ENCODE measurements at places on chromosomes 4 and X. TPM values are rescaled to one million over a fixed set of nuclear protein-coding genes. Genes with fewer than 3 reads are reported as not detected.

DNA sequence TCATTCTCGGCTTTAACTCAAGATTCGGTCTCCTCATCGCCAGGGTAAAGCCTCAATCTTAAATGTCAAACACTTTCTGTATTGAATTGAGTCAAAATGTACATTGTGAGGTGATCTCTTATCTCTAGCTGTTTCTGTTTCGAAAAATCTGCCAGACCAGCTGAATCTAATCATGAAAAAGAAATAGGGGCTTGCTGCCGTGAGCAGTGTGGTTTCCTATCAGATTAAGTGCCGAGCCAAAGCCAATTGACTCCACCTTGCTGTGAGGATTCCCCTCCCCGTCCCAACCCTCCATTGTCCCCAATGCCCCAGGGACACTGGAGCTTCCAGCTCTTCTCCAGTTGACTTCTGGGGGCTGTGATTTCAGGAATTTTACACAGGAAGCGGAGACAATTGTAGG lies 12.5 kb upstream of the CRLF2 start:
- DNase-seq: no peak

Gene SOX3
- not detected for total RNA-seq

GRCh38 chr4:3401436-3402171 lies 40.2 kb upstream of the HGFAC start:
- DNase-seq: peak; percentile 27

Gene CEP44
- total RNA-seq: 18.3 TPM

GRCh38 chrX:7706032-7706431 lies 136.9 kb upstream of the VCX start:
- no peak for DNase-seq

Gene CACNA1F
- total RNA-seq: 0.49 TPM

Gene ADRA2C
- 18.4 TPM for total RNA-seq

GRCh38 chrX:16251782-16252181 lies 84.5 kb downstream of the MAGEB17 start:
- no peak for DNase-seq

DNA sequence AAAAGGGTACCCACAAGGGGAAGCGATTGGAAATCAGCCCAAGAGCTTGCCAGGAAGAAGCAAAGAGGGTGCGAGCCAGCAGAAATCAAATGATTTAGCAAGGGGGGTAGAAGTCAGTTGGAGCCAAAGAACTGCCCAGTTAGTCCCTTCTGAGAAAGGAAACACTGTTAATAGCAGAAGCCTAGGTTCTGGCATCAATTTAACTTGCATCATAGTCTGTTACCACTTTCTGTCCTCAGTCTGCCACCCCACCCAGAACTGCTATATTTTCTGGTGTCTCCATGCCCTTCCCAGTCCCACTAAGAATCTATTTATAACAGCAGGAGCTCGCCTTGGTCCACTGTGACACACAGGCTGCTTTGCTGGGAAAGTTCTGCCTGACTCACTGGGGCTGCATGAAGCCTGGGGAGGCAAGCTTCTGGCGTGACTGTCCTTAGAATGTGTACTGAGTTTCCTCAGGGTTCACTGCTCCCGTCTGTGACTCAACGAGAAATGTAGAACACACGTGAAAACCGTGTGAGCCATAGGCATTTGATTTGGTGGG lies 157.8 kb upstream of the TTC29 start:
- DNase-seq: peak; percentile 69

Gene SLC7A11
- 19.2 TPM for total RNA-seq

DNA sequence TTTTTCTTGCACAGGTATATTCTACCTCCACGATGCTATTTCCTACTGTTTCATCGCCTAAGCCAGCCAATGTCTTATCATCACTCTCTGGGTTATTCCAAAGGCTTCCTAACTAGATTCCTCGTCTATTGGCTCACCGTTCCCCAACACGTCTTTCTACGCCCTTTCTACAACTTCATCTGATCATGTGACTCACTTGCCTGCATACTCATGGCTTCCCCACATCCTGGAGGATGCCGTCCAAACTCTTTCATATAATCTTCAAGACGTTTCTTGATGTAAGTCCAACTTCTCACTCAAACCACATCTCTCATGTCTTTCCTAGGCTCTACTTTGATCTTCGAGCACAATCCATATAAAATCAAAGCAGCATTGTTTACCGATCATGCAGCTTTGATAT lies 322.0 kb upstream of the PPARGC1A start:
- DNase-seq: no peak

DNA sequence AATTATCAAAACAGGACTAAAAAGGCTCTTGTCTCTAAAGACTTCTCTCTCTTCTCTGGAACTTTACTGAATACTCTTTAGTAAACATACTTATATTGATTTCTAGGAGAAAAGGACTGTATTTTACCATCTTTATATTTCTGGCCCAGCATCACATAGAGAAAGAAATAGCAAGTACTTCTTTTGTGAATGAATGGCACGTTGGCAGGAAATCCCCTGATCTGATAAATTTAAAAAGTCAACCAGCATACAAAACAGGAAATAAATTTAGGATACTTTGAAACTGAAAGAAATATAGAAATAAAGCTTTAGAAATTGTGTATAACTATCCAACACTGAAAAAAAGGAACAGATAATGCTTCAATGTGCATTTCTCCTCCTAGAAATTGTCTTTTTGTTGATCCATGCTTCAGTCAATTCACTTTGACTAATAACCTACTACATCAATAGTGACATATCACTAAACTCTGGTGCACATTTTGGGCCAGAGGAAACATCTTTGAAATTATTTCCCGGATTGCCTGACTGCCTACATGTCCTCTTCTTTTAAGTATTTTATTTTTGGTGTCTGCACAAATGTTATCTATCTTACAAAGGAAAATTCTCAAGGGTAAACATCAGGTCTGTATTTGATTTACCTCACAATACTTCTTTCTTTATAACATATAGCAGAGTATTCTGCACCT lies 183.5 kb upstream of the FSTL5 start:
- no peak for DNase-seq

GRCh38 chr4:175421506-175421905 lies 390.6 kb downstream of the GPM6A start:
- no peak for DNase-seq

- no peak for DNase-seq
These were observed 32.9 kb downstream of the SLC2A9 start for GRCh38 chr4:9988363-9988749.

GRCh38 chr4:53598901-53599300 lies 7.6 kb upstream of the LNX1 start:
- no peak for DNase-seq

- no peak for DNase-seq
These were observed 198.2 kb upstream of the CXorf66 start for GRCh38 chrX:140163371-140164159.

Gene F9
- total RNA-seq: not detected

GRCh38 chr4:58981828-58982227 lies 1871.6 kb upstream of the IGFBP7 start:
- DNase-seq: no peak

DNA sequence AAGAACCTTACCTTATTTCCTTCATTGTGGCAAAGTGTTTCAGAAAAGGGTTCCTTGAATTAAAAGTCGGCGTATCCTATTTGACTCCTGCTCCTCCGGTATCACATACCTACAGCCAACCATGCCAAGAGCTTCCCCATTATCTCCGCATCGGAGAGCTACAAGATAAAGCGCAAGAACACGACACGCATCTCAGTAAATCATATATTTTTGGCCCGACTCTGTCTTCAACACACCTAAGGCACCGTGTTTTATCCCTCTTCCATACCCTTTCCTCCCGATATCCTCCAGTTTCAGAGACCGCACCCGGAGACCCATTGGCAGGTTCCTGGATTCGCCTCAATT lies 497 bp upstream of the THAP9 start:
- no peak for DNase-seq

GRCh38 chr4:131001371-131001770 lies 1905.4 kb downstream of the C4orf33 start:
- no peak for DNase-seq

Gene TBL1X
- 82.2 TPM for total RNA-seq

Gene RASSF6
- 41.7 TPM for total RNA-seq

GRCh38 chr4:169151671-169152070 lies 119.1 kb downstream of the SH3RF1 start:
- no peak for DNase-seq

Gene CT55
- total RNA-seq: not detected

Gene CFI
- 21.3 TPM for total RNA-seq

GRCh38 chr4:54840992-54841768 lies 183.4 kb downstream of the KIT start:
- DNase-seq: no peak

Gene HSFX4
- total RNA-seq: not detected

Gene PCYT1B
- total RNA-seq: 0.78 TPM

GRCh38 chrX:45435481-45435880 lies 234.8 kb upstream of the DIPK2B start:
- no peak for DNase-seq

DNA sequence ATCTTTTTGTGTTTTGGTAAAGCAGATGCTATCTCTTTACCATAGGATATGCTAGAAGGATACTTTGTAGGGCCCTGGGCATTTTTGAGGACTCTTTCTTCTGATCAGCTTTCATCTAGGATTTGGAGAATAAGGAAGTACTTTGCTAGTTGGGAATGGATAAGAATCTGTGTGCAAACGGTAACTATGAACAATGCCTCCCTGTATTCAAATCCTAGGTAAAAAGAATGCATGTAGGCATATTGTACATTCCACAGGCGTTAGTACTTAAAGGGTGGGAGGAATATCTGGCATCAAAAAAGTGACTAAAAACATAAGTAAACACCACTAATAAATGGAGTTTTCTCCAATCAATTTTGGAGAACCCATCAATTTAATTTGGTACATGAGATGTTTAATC lies 59.7 kb downstream of the SH3BGRL start:
- no peak for DNase-seq

GRCh38 chrX:137431693-137432488 lies 134.0 kb upstream of the ZIC3 start:
- DNase-seq: no peak

GRCh38 chr4:47104986-47105385 lies 73.6 kb downstream of the GABRB1 start:
- DNase-seq: no peak

DNA sequence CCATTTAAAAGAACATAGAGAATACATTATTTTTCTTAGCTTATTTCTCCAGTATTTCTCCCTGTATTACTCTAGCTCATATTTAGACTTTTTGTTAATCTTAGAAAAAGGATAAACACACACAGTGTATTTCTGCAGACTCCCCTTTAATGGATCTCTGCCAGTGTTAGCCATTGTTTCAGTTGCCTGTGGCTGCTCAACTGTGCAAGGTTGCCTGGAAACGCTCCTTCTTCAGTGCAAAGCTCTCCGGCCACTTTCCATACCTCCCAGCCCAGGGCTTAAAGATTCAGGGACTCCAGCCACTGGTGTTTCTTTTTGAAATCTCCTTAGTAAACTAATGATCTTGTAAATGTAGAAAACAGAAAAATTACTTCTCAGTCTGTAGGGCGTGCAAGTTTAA lies 104.9 kb downstream of the SLIT2 start:
- no peak for DNase-seq

- peak; percentile 53 for DNase-seq
These were observed 620.0 kb downstream of the BCOR start for GRCh38 chrX:39477762-39478120.

Gene TIMM17B
- total RNA-seq: 50.6 TPM

GRCh38 chr4:123398853-123399626 lies 2.4 kb downstream of the SPRY1 start:
- DNase-seq: peak; percentile 73

DNA sequence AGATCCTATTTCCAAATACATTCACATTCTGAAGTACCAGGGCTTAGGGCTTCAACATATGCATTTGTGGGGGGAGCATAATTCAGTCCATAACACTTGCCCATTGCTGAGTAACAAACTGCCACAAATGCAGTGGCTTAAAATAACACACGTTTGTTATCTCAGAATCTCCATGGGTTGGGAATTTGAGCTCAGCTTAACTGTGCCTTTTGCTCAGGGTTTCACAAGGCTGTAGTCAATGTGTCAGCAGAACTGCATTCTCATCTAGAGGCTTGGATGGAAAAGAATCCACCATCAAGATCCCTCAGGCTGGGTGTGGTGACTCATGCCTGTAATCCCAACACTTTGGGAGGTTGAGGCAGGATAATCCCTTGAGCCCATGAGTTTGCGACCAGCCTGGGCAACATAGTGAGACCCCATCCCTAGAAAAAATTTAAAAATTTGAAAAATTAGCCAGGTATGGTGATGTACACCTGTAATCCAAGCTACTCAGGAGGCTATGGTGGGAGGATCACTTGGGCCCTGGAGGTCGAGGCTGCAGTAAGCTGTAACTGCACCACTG lies 25.8 kb upstream of the TBL1X start:
- DNase-seq: no peak
